Stimulated activated CD8-positive, alpha-beta memory T cell treated with anti-CD3 and anti-CD28 coated beads, Interleukin-7, amount 100 ng/mL, for 1 hour (primary cell): ENCODE measurements at places on chromosomes 4 and X.

DNA sequence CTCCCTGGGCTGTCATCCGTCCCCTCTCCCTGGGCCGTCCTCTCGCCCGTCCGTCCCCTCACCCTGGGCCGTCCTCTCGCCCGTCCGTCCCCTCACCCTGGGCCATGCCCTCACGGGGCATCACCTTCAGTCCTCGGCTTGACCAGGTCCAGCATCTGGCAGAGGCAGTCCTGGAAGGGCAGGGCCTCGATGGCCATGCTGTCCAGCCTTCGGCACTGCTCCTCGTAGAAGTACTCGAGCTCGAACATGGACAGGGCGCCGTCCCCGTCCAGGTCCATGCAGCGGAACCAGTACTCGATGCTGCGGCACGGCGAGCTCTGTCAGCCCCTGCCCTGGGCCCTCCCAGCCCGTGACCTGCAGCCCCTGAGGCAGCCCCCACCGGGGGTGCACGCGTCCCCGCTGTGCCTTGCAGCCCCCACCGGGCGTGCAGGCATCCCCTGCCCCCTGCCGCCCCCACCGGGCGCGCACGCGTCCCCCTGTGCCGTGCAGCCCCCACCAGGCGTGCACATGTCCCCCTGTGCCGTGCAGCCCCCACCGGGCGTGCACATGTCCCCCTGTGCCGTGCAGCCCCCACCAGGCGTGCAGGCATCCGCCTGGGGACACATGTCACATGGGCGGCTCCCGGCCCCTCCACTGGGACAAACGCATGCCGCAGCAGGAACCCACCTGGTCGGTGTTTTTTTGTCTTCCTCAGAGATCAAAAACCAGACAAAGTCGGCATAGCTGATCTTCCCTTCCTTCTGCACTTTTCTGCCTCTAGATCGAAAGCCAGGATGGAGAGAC lies 22.2 kb upstream of the GTPBP6 start:
- DNase-seq, result no peak

DNA sequence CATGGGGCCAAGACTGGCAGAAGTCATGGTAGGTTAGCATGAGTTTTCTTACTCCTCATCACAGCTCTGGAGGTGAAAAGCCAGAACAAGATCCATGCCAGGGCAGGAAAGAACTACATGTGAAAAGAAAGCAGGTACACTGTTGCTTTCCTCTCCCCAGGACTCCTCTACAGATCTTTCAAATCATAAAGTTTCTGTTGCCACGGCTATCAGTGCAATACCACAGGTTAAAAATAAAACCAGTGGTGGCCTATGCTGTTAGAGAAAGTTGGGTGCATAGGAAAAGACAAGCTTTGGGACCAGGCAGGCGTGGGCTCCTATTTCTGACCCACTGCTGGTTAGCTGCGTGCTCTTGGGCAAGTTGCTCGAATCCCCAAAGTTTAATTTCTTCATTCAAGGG lies 81.4 kb downstream of the SH3RF1 start:
- DNase-seq, result no peak

GRCh38 chr4:10119278-10119677 lies 2.7 kb upstream of the WDR1 start:
- DNase-seq, result no peak

DNA sequence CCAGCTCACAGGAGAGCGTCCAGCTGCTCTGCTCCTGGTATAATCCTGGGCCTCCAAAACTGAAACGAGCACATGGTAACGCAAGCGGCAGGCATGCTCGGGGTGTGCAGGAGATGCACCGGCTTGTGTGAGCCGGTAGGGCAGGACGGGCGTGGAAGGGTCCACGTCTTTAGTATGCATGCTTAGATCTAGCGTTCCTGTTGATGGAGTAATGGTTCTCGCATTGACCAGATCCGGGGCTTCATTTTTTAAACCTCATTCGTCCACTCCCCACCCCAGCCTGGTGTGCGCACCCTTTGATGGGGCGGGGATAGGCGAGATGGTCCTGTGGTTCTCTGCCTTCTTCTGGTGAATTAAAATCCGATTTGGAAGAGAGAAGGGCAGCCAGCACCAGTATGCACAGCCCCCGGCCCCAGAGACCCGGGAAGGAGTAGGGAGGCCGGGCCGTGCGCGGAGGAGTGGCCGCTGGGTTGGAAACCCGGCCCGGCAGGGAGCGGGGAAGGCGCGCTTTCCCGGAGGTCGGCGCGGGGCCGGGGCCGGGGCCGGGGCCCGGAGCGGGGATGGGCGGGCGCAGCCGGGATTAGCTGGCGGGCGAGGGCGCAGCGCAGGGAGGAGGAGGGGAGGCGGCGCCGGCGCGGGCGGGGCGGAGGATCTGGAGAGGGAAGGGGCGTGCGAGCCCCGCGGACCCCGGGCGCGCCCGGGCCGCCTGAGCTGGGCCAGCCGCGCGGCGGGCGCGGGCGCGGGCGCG lies 39.9 kb downstream of the FAM149A start:
- no peak for DNase-seq

GRCh38 chr4:151035328-151035727 lies 20.2 kb upstream of the LRBA start:
- no peak for DNase-seq

DNA sequence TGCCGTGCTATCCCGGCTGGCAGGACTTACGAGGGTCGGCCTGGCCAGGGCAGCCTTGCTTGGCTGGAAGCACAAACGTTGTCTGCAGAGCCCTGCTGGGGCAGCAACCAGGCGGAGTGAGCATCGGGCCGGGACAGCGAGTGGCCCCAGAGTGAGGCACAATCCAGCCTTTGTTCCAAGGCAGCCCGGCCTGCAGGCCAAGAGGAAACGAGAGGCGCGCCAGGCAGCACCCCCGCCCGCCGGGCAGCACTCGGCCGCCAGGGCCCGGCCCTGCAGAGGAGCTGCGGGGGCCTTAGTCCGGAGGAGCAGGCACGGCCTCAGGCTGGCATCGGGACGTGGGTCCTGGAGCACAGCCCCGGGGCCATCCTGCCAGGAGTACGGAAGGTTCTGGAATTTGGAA lies 24.1 kb downstream of the FGFRL1 start:
- DNase-seq, result no peak

GRCh38 chr4:74109116-74109869 lies 10.3 kb upstream of the CXCL2 start:
- DNase-seq, result no peak

DNA sequence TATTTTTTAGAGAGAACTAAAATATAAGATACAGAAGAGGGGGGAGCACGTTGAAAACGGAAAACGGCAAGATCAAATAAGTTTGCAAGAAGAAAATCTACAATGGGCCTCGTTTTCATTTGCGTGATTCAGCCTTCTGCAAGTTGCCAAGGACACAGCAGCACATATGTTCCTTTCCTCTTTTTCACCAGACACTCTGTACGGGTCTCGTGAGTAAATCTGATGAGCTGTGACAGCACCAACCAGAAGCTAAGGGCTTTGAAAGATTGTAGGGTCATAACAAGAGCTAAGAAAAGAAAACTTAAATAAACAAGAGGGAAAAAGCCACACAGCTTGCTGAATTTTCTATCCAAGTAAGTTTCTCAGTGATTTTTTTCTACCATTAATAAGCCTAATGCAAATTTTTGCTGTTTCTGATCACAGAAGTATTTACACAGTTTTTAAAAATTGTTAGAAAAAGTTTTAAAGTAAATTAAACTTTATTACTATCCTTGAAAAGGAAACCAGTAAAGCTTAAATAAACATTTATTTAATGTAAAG lies 63.4 kb downstream of the SCML2 start:
- DNase-seq, result no peak

GRCh38 chr4:177555007-177555574 lies 112.9 kb upstream of the AGA start:
- DNase-seq, result no peak

DNA sequence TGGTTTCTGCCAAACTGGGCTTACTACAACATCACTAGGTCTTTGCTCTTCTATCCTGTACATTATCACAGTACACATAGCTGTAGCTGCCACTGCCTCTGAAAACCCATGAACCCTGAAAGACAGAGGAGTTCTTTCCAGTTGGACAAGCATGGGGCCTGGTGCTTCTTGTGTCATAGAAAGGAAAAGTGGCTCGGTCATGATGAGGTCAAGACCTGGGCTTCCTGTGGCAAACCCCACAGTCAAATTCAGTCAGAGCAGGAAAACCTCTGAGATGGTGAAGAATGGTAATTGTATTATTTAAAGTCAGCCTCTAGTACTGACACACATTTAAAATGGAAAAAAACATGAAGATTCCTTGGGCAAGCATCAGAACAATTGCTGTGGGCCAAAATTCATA lies 133.3 kb upstream of the PRPS2 start:
- DNase-seq, result no peak

DNA sequence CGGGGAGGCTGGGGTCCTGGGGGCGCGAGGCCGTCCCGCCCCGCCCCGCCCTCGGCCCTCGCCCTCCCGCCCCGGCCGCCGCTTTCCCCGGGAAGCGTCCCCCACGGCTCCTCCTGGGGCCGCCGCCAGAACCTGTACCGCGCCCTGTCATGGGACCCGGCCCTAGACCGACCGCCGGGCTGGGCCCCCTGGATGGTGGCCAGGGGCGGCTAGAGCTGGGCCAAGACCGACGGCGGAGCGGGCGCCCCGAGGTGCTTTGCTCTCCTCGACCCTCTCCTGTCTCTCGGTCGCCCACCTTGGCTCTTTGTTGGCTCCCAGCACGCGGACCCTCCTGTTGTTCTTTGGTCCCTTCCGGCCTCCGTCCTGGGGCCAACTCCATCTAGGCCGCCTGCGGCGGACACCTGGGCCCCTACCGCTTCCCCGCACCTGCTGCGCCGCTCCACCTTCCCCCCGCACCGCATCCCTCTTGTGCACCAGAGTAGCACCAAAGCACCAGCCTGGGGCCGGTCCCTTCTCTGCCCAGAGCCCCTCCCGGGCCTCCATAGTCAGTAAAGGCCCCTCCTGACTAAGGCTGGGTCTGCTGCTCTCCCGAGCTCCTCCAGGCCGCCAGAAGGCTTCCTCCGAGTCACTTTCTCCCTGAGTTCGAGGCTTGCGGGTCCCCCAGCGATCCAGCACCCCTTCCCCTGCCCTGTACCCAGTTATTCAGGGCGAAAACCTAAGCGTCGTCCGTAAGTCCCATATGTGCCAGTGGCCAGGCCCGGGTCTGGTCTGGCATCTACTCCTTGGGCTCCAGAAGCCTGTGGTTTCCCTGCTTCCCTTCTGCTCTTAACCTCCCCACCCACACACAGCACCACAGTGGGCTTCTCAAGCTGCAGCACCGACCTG lies 587 bp downstream of the TACC3 start:
- no peak for DNase-seq

- DNase-seq, result no peak
These were observed 81.3 kb upstream of the TRPC5 start for GRCh38 chrX:112163906-112164305.

GRCh38 chrX:112085149-112085548 lies 2.6 kb upstream of the TRPC5 start:
- no peak for DNase-seq
